CD4-positive, alpha-beta T cell treated with Interleukin-17A for 4 hours (primary cell): ENCODE measurements at places on chromosomes 6 and 20.

- DNase-seq, result no peak
Measured at GRCh38 chr6:36817847-36818246, 21.4 kb downstream of the CPNE5 start.

GRCh38 chr6:73519926-73520687 is 725 bp downstream of the EEF1A1 start:
- DNase-seq, result peak; percentile 85

GRCh38 chr6:111990214-111990613 is 63.7 kb upstream of the CCN6 start:
- no peak for DNase-seq

DNA sequence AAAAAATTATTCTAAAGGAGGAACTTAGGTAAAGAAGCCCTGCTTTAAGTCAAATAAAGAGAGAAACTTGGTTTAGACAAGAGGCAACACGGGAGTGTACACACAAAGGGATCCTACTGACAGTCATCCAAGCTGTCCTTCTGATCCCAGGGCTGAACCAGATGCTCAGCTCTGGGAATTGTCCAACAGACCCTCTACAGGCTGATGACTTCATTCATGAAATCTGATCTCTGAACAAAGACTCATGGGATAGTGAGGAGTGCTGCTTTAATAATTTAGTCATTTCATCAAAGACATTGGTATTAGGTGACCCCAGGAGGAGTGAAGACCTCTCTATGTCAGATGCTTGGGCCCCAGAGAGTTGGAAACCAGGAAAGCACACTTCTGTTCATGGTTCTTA is 65.6 kb upstream of the ARMH2 start:
- no peak for DNase-seq

- no peak for DNase-seq
Measured at GRCh38 chr6:78598966-78599365, 268.4 kb upstream of the IRAK1BP1 start.

DNA sequence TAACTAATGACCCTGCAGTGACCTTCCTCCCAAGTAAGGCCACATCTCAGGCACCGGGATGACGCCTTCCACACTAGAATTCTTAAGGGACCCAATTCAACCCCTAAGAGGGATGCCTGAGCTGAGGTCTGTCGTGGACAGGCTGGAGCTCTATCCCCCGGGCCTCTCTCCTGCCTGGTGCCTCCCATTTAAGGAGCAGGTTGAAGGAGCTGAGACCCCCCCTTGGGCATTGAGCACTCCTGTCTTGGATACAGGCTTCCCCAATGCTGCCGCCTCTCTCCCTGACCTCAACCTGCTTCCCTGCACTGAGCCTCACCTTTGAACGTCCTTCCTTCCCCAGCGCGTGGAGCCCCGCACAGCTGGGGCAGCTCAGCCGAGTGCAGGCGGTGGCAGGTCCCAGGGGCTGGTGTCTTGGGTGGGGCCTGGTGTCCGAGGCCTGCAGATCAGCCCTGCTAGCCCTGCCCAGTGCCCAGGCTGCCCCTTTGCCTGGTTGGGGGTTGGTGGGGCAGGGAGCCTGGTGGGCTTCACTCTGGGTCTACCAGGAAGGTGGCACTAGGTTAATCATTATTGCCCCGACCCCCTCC is 19.9 kb upstream of the BHLHE23 start:
- no peak for DNase-seq

- DNase-seq, result no peak
Measured at GRCh38 chr6:166656230-166657151, 29.4 kb upstream of the RPS6KA2 start.

DNA sequence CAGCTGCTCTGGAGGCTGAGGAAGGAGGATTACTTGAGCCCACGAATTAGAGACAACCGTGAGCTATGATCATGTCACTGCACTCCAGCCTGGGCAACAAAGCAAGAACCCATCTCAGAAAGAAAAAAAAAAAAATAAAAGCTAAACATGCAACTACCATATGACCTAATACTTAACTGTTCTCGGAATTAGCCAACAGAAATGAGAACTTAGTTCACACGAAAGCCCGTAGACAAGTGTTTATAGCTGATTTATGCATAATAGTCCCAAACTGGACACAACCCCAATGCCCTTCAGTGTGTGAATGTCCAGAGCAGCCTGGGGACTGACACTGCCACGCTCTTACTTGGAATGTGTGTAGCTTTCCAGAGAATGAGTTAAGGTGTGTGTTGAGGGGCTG is 211.5 kb upstream of the PROKR2 start:
- no peak for DNase-seq

GRCh38 chr20:63490416-63490815 is 8.5 kb downstream of the EEF1A2 start:
- no peak for DNase-seq

DNA sequence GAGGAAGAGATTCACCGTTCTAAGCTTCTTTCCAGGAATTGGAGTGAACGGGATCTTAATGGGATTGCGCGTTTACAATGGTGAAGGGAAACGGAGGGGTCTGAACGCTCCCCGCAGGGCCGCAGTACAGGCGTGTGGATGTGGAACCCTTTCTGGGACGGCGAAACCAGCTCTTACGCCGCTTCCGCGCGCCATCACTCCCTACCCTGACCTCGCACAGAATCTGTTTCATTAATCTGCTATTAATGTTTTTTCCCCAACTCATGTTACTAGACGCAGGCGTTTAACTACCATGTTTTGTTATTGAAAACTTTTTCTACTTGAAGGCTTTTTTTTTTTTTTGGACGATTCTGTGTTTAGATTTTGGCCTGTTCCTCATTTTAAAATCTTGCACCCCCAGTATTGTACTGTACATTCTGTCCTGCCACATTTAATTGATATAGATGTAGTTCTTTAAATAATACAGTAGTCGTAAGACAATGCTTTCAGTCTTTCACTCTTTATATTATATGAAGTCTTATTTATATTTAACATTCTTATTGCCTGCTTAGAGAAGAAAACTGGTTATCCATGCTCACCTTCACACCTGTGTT is 696 bp upstream of the SUPT3H start:
- DNase-seq, result peak; percentile 41

- no peak for DNase-seq
Measured at GRCh38 chr20:49859807-49860206, 47.2 kb downstream of the SLC9A8 start.

GRCh38 chr6:42131531-42131930 is 10.9 kb downstream of the C6orf132 start:
- no peak for DNase-seq

DNA sequence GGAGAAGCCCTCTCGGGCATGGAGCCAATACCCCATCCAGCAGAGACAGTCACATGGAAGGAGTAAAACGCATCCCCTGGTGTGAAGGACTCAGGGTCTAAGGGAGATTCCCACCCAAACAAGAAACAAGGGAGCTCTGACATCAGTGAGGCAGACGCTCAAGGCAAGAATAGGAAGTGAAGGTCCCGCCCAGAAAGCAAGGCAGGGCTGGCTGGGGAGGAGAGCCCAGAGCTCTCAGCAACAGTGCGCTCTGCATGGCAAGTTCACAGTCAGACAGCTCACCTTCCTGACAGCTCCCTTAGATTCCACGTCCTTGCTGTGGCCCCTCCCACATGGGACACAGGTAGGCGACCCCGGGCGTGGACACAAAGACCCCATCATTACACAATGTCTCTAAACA is 85.6 kb downstream of the TTLL2 start:
- no peak for DNase-seq

GRCh38 chr20:6835609-6836008 is 68.1 kb downstream of the BMP2 start:
- DNase-seq, result no peak

DNA sequence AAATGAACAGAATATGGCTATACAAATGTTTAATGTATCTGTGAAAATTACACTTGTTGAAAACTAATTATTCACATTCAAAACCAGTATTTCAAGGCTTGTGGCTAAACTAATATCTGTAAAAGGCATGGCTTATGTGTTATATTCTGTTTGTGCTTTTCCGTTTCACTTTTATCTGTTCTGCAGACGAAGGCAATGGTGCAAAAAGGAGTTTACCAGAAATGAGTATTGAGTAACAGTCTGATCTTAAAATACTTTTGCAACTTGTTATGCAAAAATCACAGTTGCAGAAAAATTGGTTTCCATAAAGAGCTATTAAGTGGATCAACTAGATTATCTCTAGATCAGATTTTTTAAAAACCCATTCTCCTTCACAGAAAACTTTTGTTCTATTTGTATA is 9.4 kb upstream of the STX11 start:
- no peak for DNase-seq

- no peak for DNase-seq
Measured at GRCh38 chr6:47264775-47265184, 44.9 kb downstream of the TNFRSF21 start.
